RWPE2 (cell line): ENCODE measurements at places on chromosomes 4 and X.

GRCh38 chr4:21710179-21710835 is 238.3 kb downstream of the KCNIP4 start:
- no peaks in the 10 kb centered on the region for H3K27me3 ChIP-seq
- H3K36me3 ChIP-seq, result no peaks in the 10 kb centered on the region
- no peak overlapping the region for H3K4me3 ChIP-seq

- no peak for DNase-seq
- no peak overlapping the region for H3K4me3 ChIP-seq
- no peaks in the 10 kb centered on the region for H3K36me3 ChIP-seq
- no peaks in the 10 kb centered on the region for H3K27me3 ChIP-seq
Observed at GRCh38 chr4:146104541-146104940, 71.0 kb upstream of the LSM6 start.

DNA sequence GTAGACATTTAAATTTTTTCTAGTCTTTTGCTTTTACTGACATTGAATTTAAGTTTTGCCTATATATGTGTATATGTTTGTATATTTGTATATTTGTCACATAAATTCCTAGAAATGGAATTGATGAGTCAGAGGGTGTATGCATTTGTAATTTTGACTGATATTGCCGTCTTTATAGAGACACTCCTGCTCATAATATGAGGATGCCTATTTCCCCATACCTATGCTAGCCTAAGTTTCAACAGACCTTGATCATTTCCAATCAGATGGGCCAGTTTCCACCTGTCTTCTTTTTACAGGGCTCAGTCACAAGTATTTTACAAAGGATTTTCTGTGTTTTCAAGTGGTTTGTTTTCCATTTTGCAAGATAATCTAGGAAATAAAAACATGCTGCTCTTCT is 10.8 kb downstream of the PDLIM5 start:
- H3K36me3 ChIP-seq, result peaks cover 63% of the 10 kb centered on the region
- peaks cover 41% of the 10 kb centered on the region for H3K4me1 ChIP-seq
- no peak for DNase-seq
- peak overlapping the region; percentile 16 for H3K27ac ChIP-seq
- no peaks in the 10 kb centered on the region for H3K27me3 ChIP-seq

GRCh38 chrX:18574591-18574990 is 97.3 kb downstream of the RS1 start:
- no peak overlapping the region for H3K4me3 ChIP-seq
- peaks cover 16% of the 10 kb centered on the region for H3K4me1 ChIP-seq
- no peaks in the 10 kb centered on the region for H3K27me3 ChIP-seq
- DNase-seq, result no peak
- no peak overlapping the region for H3K27ac ChIP-seq

- H3K4me1 ChIP-seq, result no peaks in the 10 kb centered on the region
Observed at GRCh38 chr4:173858471-173858870, 328.4 kb upstream of the HAND2 start.

DNA sequence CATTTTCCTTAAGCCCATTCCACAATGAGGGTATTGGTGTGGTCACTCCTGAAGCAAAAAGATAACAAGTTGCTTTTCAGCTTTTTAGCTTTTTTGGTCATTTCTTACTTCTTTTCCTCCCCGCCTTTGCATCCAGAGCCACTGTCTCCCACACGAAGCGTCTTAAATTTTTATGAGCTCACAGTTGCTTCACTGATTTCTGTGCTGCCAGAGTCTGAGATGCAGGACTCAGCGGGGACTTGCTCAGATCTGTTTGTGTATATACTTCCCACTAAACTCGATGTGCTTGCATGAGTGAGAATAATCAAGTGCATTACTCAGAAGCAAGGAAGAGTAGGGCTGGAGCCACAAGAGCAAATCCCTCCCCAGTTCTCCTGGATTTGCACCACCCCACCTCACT is 80.2 kb upstream of the FHL1 start:
- H3K27ac ChIP-seq, result no peak overlapping the region
- no peaks in the 10 kb centered on the region for H3K27me3 ChIP-seq
- no peaks in the 10 kb centered on the region for H3K36me3 ChIP-seq
